ENCODE measurements at places on chromosomes 4 and X.

GRCh38 chrX:48468693-48469691 lies 1.1 kb downstream of the SLC38A5 start:
- DNase-seq: no peak

DNA sequence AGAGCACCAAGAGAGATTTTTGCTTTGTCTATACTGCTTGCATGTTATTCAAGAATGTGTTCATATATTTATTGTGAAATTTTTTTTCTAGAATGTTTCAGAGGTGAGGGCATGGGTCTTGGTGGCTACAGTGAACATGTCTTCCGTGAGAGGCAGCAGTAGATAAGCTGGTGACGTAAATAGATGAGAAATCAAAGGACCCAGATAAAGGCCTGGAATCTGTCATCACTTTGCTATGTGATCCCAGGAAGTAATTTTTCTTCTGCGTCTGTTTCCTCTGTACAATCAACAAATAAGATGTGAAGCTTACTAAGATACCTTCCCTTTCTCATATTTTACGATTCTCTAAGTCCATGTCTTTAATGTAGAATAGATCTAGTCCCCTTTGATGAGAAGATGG lies 129.1 kb downstream of the COL4A6 start:
- no peak for DNase-seq

- no peak for DNase-seq
Measured at GRCh38 chr4:109629775-109630174, 69.7 kb downstream of the MCUB start.

GRCh38 chr4:135838889-135839288 lies 1637.3 kb upstream of the PABPC4L start:
- DNase-seq: no peak

DNA sequence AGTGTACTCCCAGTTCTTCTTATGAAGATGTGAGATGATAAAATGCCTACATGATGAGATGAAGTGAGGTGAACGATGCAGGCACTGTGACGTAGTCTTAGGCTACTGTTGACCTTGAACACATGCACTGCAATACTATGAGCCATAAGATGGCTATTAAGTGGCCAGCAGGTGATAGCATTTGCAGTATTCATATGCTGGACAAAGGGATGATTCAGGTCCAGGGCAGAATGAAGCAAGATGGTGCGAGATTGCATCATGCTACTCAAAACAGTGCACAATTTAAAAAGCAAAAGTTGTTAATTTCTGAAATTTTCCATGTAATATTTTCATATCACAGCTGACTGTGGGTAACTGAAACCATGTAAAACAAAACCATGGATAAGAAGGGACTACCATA lies 781.4 kb downstream of the PCDH18 start:
- DNase-seq: no peak

All from left cardiac atrium (tissue), 4 donors.